ENCODE measurements at places on chromosomes 13 and 19.

DNA sequence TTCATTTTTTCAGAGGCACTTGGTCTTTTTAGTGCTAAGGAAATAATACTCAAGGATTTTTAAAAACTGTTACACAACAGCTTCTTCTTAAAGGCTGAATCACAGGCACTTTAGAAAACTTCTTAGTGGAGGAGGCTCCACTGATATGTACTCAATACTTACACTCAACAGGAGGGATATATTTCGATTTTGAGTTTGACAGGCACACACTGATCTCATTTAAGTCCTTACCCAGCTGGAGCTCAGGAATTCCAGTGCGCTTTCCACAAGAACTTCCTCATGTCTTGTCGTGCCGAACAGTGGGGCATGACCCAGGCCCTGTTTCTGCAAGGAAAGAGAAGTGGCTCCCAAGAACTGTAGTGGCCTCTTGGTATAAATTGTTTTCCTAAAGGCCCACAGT lies 103.8 kb downstream of the RGCC start:
- peak; percentile 21 for DNase-seq

- DNase-seq: peak; percentile 15
These were observed 84.0 kb downstream of the GPC5 start for GRCh38 chr13:91482427-91482826.

GRCh38 chr19:57105976-57106721 lies 13.6 kb upstream of the USP29 start:
- no peak for DNase-seq

- no peak for DNase-seq
These were observed 610.2 kb downstream of the UQCRFS1 start for GRCh38 chr19:28602675-28603298.

DNA sequence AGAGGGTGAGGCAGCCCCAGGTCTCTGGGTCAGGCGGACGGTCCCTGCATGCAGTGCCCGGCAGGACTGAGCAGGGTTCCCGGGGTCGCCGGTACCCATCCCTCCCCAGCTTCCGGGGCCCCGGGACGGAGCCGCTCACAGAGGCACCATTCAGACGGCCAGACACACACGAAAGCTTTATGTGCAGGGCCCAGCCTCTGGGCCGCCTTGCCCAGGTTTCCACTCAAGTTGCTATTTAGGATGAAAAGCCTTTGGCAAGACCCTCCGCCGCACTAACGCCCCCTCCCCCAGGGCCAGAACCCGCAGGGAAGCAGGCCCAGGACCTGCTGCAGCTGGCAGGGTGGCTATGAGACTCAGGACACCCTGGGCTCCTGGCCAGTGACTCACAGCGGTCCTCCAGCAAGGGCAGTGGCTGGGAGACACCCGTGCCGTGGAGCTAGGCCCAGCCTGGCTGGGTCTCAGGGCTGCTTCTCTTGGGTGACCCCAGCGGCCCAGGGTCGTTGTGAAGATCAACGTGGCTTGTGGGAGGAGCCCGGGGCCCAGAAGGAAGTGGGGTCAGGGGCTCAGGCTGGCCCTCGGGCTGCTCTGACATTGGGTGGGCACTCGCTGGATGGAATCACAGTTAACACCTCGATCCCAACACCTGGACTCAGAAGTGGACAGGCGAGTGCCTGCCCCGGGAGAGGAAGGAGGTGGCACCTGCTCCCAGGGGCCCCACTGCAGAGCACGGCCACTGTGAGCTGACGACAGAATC lies 4.8 kb downstream of the C19orf25 start:
- no peak for DNase-seq

All from fibroblast of skin of right biceps (primary cell).